Smooth muscle cell of the brain vasculature (primary cell): ENCODE measurements at places on chromosomes 12 and 14.

- DNase-seq: no peak
Observed at GRCh38 chr14:96806836-96807235, 9.7 kb downstream of the VRK1 start.

DNA sequence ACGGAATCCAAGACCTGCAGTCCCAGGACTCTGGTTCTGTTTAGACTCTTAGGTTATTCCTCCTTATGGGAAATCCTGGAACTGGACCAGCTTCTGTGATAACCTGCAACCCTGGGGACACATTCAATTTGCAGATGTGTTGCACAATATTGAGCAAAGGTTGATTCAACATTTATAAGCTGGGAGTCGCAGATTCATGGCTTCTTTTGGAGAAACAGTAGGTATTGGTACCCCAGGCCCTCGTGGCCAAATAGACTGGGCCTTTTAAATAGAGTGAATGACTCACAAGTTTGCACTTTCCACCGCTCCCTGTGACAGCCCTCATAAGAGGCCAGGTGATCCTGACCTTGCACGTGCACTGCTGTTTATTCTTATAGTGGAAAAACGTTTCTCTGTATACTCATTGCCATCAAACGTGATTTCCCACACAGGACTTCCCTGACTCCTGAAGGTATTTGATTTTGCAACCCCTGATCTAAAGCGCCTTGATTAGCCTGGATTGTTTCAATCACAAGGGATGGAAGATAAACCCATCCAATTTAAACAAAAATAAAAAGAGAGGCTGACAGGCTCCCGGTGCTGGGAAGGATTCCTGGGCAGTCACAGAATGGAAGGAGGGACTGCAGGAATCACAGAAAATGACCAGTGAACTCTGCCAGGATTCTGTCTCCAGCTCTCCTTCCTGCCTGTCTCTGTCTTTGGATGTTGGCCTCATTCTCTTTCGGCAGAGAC lies 98.0 kb downstream of the VCPKMT start:
- DNase-seq: no peak

DNA sequence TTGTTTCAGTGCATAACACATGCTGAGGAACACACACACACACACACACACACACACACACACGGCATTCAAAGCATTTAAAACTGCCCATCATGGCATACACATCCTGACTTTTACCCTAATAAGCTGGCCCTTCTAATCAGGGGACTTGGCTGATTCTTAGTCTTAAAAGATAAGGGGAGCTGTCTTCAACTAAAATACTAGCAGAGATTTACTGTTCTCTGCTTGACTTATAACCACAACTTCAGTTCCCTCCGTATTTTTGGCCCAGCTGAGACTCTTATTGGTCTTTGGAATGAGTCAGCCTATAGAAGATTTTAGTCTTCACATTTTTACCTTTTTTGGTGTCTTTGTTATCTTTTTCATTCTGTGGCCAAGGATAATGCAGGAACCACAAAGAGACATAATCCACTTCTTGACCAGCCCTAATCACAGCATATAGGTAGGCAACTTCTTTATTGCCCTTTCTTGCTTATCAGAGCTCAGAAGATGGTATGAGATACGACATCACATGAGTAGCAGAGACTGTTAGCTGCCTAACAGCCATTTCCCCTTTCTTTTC lies 25.1 kb upstream of the SLC8A3 start:
- no peak for DNase-seq

GRCh38 chr14:36207500-36207899 lies 31.0 kb upstream of the PTCSC3 start:
- DNase-seq: no peak

- no peak for DNase-seq
Observed at GRCh38 chr14:105141486-105142281, 26.9 kb downstream of the JAG2 start.

- no peak for DNase-seq
Observed at GRCh38 chr12:39300799-39301198, 142.1 kb downstream of the KIF21A start.
